AG08395 (cell line): ENCODE measurements at places on chromosomes 3 and 15.
A peak's percentile ranks its signal among the peaks of the same experiment; 100 is the strongest.

DNA sequence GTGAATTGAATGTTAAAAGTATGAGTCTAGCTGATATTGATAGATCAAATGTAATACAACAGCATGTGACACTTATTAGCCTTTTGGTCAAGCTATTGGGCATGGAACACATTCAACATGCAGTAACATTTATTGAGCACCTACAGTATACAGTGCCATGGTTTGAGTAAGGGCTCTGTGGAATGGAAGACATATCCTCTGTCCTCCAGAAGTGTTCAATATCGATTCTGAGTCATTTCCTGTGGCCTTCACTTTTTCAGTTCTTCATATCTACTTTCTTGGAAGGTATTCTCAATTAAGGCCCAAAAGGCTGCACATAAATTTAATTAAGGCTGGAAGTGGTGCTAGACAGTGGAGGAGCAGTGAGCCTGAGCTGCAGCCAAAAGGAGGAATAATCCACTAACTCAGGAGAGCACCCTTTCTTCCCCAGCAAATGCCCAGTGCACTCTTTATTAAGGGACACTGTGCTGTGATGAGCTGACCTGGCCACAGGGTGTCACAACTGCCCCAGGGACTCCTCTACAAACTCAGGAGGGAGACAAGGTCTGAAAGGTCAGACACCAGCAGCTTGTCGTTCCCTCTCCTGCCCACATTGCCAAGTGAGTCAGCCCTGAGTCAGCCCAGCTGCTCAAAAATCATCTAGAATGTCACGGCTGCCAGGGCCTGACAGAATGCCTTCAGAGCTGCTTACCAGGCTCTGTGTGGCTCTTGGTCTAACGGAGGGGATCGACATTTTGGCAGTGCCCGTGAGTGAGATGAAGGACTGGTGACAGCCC lies 544.8 kb downstream of the AGBL1 start:
- peak; percentile 85 for DNase-seq

GRCh38 chr15:84904419-84904818 lies 20.0 kb downstream of the SLC28A1 start:
- no peak for DNase-seq

DNA sequence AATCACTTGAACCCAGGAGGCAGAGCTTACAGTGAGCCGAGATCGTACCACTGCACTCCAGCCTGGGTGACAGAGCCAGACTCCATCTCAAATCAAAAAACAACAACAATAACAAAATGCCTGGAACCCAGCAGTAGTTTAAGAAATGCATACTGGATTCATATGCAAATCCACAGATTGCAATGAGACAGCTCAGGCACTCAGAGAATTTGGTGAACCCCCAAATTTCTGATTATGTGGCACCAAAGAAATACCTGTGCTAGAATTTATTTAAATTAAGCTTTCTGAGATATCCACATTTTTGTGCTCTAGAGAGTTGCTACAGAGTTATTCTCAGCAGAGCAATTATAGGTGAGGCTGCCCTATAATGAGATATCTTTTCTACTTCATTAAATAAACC lies 29.7 kb downstream of the SPATA16 start:
- no peak for DNase-seq

- DNase-seq, result no peak
Observed at GRCh38 chr3:162845918-162846317, 1349.3 kb downstream of the OTOL1 start.

DNA sequence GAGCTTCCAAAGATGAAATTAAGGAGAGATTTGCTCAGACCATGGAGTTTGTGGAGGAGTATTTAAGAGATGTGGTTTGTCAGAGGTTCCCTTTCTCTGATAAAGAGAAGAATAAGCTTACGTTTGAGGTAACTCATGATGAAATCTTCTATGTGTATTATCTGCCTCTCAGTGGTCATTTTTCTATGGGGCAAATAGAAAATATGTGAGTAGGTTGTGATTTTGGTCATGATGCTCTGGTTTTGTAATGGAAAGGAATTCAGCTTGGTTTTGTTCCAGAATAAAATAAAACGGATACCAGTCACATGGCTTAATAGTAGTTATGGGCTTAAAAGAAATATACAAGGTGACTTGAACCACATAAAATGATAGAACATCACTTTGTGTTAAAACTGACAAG lies 181.1 kb downstream of the ITPR1 start:
- peak; percentile 20 for DNase-seq

DNA sequence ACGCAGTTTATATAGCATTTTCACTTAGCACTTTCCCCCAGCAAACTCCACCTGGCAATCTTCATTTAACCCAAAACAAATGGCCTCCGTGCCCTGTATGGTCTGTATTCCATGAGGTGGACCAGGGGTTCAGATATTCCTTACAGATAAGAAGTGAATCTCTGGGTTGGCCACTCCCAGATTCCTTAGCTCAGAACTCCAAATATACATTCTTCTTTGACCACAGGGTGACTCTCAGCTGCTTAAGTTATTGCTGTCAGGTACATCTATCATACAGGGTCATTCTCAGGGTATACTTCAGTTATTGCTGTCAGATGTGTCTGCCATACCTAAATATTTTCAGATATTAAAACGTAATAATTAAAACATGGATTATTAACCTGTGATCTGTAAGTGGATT lies 229.8 kb downstream of the TBL1XR1 start:
- no peak for DNase-seq

DNA sequence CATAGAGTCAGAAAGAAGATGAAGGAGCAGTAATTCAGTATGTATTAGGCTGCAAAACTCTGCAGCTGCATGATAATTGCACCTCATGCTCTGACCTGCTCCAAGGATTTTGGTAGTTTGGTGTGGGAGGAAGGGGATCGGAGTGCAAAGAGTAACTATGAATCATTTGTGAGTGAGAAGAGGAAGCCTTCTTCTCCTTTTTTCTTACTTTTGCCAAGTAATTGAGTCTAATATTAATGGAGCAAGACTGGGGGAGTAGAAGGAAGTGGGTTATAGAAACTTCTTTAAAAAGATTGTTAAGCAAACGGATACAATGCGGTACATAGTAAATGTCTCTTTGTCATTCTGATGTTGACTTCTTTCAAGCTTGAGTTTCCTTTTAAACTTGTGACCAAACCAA lies 276.5 kb downstream of the EDEM1 start:
- no peak for DNase-seq

- DNase-seq, result no peak
Observed at GRCh38 chr3:153399636-153400035, 237.6 kb downstream of the RAP2B start.

DNA sequence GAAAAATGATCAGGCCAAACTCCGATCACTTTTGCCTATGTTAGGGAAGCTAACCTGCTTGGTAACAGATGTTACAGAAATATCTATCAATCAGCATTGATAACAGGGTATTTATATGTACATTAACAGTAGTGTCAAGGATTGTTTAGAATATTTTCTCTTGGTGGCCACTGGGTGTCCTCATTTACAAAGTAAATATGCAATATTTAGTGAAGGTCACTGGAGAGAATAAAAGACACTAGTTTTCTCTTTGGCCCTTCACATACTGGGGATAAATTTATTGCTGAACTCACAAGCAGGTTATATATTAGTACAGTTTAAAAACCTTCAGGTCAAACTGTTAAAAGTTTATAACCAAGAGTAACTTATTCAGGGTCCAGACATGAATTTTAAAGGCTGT lies 69.0 kb downstream of the TIGIT start:
- DNase-seq, result peak; percentile 55

DNA sequence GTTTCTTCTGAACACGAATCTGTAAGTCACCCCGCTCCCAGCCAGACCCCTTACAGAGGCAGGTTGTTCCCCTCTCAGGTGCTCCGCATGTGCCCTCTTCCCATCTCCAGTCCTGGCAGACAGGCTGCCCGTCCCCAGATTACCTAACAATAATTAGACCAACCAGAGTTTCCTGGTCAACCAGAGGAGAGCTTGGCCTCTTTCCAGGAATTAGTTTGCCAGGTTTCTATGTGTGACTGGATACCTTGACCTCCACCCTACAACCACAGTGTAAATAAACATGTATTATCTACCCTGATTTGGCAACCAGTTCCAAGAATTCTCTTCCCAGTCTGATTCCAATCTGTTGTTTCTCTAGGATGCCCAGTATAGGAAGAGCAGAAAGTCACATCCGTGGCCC lies 178.0 kb upstream of the UMPS start:
- no peak for DNase-seq

DNA sequence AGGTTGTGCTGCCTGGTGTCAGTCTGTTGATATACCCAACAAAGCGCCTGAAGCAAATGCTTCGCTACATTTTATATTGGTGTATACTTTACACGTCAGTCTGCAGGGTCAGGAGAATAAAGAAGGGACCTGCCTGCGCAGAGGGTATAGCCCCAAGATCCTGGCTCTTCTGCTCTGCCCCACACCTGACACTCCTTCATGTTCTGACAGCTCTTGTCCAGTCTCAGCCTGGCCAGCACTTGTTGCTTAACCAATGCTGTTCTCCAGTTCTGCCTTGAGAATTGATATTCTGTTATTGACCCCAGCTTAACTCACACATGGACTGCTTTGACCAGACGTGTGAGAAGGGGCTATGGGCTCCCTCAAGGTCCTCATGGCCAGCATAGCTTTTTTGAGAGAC lies 35.8 kb upstream of the BSN start:
- DNase-seq, result no peak

- no peak for DNase-seq
Observed at GRCh38 chr3:104080088-104080626, 1286.6 kb upstream of the ALCAM start.

GRCh38 chr3:183073839-183074238 lies 25.5 kb downstream of the MCCC1 start:
- no peak for DNase-seq

DNA sequence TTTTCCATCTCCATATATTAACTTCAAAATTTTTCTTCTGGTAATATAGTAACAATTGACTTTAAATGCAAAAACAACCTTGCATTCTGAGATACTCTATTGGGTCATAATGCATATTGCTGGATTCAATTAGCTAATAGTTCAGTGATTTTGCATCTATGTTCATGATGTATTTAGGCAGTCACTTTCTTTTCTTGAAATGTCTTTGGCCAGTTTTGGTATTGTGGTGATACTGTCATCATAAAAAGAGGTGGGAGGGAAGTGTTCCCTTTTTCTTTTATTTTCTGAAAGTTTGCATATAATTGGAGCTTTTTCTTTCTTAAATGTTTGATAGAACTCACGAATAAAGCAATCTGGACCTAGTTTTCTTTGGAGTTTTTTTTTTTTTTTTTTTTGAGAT lies 67.4 kb upstream of the ZNF148 start:
- no peak for DNase-seq

- no peak for DNase-seq
Observed at GRCh38 chr15:89353991-89354390, 19.4 kb upstream of the POLG start.

DNA sequence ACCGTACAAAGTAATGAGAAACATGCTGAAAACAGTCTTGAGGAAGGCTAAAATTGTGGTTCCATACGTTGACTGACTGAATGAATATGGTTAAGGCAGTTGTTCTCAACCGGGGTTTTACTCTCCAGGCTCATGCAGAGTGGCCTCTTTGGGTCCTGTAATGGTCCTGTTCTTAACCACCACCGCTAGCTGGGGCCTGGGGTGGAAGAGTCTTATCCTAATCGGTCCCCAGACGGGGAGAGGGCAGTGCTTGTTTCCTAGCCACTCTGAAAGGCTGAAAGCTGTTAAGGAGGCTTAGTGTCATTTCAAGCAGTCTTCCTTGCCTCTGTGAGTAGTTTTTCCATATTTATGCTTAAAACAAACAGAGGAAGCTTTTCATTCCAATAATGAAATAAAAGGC lies 32.0 kb downstream of the SELENOT start:
- no peak for DNase-seq

- DNase-seq, result no peak
Observed at GRCh38 chr3:150577855-150578254, 25.3 kb upstream of the SELENOT start.

DNA sequence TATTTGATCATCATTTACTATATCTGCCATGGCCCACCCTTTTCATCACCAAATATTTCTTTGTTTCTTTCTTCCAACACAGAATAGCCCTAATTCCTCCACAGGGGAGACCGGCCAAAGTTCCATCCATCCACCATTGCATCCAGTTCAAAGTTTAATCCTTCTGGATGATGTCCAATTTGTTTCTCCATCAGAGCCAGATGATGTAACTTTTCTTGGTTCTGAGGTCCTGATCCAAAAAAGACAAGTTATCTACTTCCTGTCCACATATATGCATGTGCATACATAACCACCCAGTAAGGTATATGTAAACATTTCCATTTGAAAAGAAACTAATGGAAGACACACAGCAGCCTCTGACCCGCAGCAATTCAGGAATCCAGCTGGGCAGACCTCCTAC lies 237.3 kb downstream of the SHOX2 start:
- DNase-seq, result no peak

DNA sequence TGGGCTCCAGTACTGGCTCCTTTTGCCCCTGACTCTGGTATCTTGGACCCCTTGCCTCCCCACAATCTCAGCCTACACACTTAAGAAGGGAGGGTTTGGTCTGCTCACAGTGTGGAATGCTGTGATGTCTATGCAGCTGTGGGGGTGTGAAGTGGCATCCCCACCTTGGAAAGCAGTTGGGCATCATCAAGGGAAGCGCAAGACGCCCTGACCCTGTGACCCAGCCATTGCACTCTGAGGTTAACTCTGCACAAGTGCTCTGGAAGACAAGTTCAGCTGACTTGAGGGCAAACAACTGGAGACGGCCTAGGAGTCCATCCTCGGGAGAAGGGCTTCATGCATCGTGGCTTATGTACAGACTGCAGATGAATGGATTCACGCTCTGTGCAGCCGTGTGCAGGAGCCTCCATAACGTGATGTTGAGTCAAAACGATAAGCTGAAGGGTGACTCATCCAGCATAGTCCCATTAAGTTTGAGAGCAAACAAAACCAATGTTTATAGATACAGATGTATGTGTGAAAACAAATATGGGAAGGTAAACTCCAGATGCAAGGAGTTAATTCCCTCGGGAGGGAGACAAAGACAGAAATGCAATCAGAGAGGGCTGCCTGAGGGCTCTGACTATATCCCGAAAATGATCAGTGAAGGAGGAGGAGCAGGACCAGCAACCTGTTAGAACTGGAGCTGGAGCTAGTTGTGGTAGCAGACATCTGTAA lies 86.8 kb downstream of the LSM3 start:
- DNase-seq, result no peak

DNA sequence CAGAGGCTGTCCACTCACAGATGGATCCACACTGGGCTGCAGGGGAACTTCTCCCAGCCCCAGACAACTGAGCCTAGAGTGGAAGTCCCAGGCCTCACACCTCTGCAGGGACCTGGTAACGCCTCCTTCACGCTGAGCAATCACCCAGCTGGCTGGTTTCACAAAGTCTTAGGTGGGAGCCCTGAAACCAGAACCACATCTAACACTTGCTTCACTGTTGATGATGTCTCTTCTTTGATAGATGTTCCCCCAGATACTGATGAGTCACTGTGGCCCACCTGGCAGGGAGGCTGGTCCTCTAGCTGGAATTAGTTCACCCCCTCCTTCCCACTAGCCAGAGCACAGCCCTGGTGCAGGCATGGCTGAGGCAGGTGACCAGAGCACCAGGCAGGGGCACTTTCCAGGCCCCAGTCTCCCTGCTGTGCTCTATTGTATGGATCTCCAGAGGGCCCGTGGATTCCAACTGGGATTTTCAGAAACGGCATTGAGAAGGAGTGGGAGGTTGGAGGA lies 33.5 kb downstream of the MYL3 start:
- DNase-seq, result no peak

- DNase-seq, result no peak
Observed at GRCh38 chr3:22835041-22835440, 368.1 kb upstream of the UBE2E2 start.
